ENCODE measurements at places on chromosomes 1 and 21. TPM values are rescaled to one million over a fixed set of nuclear protein-coding genes. Genes with fewer than 3 reads are reported as not detected.

GPR3 gene
- 1.3 TPM for total RNA-seq

COL9A2 gene
- total RNA-seq: 3.2 TPM

TNFRSF8 gene
- total RNA-seq: not detected

PRDM16 gene
- total RNA-seq: 0.09 TPM

- DNase-seq: no peak
- H3K4me3 ChIP-seq: no peak overlapping the region
- H3K4me1 ChIP-seq: no peaks in the 10 kb centered on the region
- no peaks in the 10 kb centered on the region for H3K27me3 ChIP-seq
Measured at GRCh38 chr1:77511440-77511840, 171.0 kb downstream of the ZZZ3 start.

GRCh38 chr1:115809847-115810246, 31.1 kb downstream of the NHLH2 start:
- H3K27ac ChIP-seq: no peak overlapping the region
- H3K36me3 ChIP-seq: no peaks in the 10 kb centered on the region
- no peaks in the 10 kb centered on the region for H3K27me3 ChIP-seq
- H3K4me3 ChIP-seq: no peak overlapping the region
- no peak for DNase-seq

DNA sequence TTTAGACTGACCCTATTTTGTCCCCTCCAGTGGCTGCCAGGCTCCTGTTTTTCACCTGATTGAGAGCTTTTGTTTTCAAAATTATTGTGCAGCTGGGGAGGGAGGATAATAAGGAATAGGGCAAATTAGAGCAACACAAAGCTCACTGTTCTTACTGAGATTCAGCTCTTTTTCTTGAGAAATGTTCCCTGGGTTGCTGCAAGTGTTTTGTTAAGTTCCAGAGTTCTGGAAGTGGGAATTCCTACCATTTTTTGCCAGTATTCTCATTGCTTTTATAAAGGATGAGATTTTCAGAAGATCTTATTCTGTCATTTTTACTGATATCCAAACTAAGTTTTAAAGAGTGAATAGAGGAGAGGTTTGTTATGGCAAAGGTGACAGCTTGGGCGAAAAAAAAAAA, 417.7 kb downstream of the SIPA1L2 start:
- DNase-seq: no peak
- no peaks in the 10 kb centered on the region for H3K4me1 ChIP-seq
- H3K4me3 ChIP-seq: no peak overlapping the region

- H3K36me3 ChIP-seq: no peaks in the 10 kb centered on the region
- peaks cover 10% of the 10 kb centered on the region for H3K4me1 ChIP-seq
- H3K27me3 ChIP-seq: peaks cover 13% of the 10 kb centered on the region
- H3K27ac ChIP-seq: no peak overlapping the region
- no peak overlapping the region for H3K4me3 ChIP-seq
Measured at GRCh38 chr1:44072821-44073220, 41.6 kb upstream of the SLC6A9 start.

DNA sequence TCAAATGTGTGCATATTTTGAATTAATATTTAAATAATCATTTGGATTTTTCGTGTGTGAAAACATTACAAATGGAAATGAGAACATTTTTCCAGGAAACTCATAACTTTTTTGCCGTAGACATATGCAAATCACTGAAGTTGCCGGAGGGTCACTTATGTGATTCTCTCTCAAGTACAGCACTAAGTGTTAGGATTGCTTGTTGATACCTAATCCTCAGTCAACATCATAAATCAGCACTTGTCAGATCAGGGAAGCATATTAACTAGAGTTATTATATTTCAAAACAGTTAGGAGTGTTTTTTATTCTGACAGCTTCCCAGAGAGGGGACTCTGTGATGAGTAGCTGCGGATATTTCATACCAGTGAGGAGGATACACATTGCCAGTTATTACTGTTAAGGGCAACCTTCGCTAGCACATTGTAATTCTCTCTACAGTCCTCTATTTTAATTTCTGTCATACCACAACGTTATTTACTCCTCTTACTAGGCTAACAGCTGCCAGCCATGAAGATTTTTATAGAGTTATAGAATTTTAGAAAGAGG, 41.5 kb downstream of the NCAM2 start:
- no peaks in the 10 kb centered on the region for H3K27me3 ChIP-seq
- no peaks in the 10 kb centered on the region for H3K4me1 ChIP-seq
